ENCODE measurements at places on chromosomes 2 and 18. TPM values are rescaled to one million over a fixed set of nuclear protein-coding genes. Genes with fewer than 3 reads are reported as not detected.

GRCh38 chr2:213296270-213296669, 12.0 kb downstream of the SPAG16 start:
- no peak for DNase-seq

DNA sequence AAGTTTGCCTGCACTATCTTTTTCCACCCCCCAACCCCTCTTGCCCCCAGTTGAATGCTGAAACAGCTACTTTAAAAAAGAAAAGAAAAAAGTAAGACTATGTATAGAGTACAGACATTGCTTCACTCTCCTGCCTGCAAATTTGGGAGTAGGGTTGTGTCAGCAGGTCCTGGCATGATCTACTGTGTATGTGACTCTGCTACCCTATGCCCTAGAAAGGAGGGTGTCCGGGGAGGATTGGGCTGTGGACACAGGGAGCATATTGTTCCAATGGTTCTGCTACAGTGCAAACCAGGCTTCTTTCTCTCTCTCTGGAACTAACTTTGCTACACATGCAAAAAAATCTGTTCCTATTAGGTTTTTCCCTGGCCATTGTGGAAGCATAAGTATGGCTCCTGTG, 9.9 kb upstream of the ZEB2 start:
- DNase-seq: no peak

DNA sequence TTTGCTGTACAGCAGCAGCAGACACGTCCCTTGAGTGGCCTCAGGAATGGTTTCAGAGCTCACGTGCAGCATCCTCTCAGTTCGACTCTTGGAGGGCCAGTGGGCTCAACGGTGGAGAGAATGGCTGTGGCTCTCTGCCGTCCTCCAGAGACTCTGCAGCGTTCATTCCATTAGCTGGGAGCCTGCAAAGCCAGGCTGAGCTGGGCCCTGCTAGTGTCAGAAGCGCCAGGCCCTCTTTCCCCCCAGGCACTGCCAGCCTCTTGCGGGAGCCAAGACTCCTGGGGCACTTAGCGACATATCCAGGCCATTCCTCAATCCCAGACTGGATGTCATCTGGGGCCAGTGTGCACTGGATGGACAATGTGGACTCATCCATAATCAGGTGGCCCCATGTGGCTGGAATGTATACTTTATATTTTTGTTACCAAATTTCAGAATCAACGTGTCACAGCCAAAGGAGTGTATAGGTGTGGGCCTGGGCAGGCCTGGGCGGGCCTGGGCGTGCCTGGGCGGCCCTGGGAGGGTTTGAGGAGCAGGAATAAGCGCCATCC, 125.1 kb upstream of the EPAS1 start:
- DNase-seq: no peak

DNA sequence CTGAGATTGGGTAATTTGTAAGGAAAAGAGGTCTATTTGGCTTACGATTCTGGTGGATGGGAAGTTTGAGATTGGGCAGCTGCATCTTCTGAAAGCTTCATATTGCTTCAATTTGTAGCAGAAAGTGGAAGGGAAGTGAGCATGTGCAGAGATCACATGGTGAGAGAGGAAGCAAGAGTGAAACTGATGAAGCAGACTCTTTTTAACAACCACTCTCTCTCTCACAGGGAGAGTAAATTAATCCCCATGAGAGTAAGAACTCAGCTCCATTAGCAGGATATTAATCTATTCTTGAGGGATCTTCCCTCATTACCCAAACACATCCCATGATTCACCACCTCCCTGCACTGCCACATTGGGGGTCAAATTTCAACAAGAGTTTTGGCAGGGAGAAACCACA, 298.5 kb upstream of the CELF4 start:
- no peak for DNase-seq

- no peak for DNase-seq
These were observed 138.5 kb downstream of the MEIS1 start for GRCh38 chr2:66573416-66573815.

DNA sequence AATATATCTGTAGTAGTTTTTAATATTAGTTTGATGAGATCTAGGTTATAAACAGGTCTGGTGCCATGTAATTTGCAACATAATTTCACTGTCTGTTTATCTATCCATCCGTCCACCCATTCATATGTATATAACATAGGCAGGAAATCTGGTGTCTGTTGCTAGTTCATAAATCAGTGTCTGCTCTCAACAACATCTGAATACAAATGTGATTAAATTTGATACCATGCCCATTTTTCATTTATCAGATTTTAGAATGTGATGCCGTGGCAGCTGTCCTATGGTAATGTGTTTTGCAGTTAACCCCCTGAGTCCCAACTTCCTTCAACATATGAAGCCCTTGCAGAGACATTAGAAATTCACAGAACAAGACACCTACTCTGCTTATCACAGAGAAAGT, 228.4 kb downstream of the CMPK2 start:
- DNase-seq: no peak

- DNase-seq: peak; percentile 94
These were observed at the start of gene CYBRD1 for GRCh38 chr2:171522052-171522787. TSS of gene CYBRD1 (plus strand) at chr2:171522474. CDS start at chr2:171522546, 72 bp downstream.

GRCh38 chr2:168120730-168121129, 126.7 kb downstream of the STK39 start:
- DNase-seq: no peak

GRCh38 chr18:48441405-48441881, 32.3 kb upstream of the ZBTB7C start:
- DNase-seq: no peak

GRCh38 chr2:209808521-209808920, 36.9 kb downstream of the UNC80 start:
- DNase-seq: no peak

GRCh38 chr18:2027016-2027415, 544.3 kb downstream of the METTL4 start:
- DNase-seq: no peak

DNA sequence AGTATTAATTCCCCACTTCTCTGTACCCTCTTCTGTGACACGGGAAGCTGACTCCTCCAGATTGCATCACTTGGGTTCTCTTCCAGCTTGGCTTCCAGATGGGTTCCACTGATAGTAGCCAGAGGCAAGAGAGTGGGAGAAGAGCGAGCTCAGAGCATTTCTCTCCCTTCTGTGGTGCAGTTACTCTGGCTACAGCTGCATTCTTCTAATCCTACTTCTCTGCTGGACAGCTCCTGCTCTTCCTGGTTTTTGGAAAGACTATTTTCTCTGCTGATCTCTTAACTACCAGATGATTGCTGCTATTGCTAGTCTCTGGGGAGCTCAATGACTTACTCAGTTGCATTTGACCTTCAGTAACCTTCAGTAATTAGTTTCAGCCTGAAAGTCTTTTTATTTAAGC, 187.5 kb upstream of the MAP2 start:
- DNase-seq: no peak

- DNase-seq: no peak
These were observed 10.8 kb upstream of the COX7A2L start for GRCh38 chr2:42371611-42372473.

GRCh38 chr2:121362774-121363173, 77.8 kb upstream of the TFCP2L1 start:
- no peak for DNase-seq

DNA sequence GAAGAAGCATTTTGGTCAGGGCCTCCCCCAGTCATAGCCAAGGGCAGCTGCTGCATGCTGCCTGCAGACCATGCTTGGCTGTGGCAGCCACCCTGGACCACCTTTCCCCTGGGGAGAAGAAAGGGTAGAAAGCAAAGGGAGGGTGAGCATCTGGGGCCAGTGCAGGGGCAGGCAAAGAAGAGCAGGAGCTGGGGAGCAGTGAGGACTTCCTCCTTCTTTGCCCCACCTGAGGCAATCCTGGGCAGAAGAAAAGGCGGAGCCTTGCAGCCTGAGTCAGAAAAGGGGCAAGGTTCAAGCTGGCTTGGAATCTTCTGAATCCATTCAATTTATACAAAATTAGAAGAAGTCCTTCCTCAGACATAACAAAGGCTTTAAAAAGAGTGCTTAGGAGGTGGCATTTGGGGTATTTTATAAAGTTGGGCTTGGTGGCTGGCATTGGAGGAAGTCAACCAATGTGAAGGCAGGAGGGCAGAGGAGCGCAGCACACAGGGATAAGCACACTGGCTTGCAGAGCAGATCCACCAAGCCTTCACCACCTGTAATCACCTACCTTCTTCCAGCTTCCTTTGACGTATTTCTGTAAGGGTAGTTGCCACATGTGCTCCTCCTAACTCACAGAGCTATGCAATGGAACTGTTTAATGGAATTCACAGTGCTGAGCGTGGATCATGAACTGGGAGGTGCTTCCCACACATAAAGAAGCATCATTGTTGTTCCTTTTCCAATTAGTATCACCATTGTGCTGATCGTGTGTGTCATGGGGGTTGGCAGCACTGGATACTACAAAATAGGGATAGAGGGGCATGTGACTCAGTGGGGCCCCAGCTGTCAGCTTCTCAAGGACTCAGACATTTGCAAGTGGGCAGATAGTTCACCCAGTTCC, 154.4 kb upstream of the EPAS1 start:
- DNase-seq: no peak

DNA sequence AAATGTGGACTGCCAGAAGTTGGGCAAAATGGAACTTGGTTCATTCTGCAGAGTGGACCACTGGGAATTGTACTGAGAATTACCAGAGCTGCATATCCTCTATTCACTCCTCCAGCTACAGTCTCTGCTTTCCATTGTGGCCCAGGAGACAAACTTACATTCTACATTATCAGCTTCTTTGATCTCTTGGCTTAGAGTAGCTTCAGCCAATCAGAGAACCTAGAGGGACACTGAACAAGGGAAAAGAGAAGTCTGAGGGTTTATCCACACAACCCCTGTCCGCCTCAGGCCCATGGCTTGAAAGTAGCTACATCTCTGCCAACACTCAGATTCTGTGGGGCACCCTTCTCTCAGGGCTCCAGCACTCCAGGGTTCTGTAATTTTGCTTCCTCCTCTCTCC, 251.1 kb downstream of the TRIB2 start:
- DNase-seq: no peak

DNA sequence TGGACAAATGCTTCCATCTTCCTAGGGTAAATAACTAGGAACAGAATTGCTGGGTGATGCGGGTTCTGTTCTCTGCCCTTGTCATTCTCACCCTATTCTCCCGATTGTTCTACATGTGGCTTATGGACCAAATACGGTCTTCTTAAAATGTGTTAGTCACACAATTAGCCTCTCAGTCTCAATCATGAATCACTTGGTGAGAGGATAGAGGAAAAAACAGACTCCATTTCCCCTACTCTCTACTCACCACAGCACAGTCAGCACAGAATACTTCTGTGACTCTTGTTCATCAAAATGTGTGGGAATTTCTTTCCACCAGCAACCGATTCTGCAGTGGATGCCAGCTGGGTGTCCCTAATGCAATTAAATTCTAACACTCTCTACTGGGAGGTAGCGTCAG, 125.2 kb downstream of the SH3BP4 start:
- no peak for DNase-seq

GRCh38 chr2:235148201-235149170, 196.7 kb downstream of the SH3BP4 start:
- DNase-seq: no peak

DNA sequence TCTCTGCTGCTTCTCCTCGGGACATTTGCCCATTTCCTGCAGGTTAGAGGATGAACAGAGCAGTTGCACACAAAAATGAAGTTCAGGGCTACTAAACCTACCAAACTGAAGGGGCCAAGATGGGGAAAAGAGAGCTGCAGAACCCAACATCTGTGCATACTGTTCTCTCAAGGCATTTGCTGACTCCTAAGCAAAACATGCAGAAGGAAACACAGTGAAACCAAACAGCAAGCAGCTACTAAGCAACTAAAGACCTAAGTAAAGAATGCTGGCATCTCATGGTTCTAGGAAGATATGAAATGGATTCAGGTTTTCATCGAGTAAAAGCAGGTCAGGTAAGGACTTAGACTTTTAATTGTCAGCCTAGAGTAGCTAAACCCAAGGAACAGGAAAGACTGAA, 111.9 kb upstream of the SYT4 start:
- DNase-seq: no peak

- DNase-seq: no peak
These were observed 274.4 kb upstream of the HDAC4 start for GRCh38 chr2:239674981-239675825.

SP5 gene
- total RNA-seq: 5.1 TPM

ARHGAP28 gene
- 16.6 TPM for total RNA-seq

SERPINB3 gene
- total RNA-seq: not detected

AP1S3 gene
- total RNA-seq: 23.4 TPM

MAL gene
- total RNA-seq: 13.6 TPM

TMEM198 gene
- 2.9 TPM for total RNA-seq

AFF3 gene
- 42.0 TPM for total RNA-seq

RAB6C gene
- total RNA-seq: not detected

GPR155 gene
- total RNA-seq: 6.9 TPM

REG3G gene
- not detected for total RNA-seq

IL1R2 gene
- 195 TPM for total RNA-seq

ACADL gene
- 17.0 TPM for total RNA-seq

HYCC2 gene
- total RNA-seq: 37.9 TPM

GKN1 gene
- total RNA-seq: not detected

OSR1 gene
- 41.5 TPM for total RNA-seq

TLX2 gene
- total RNA-seq: not detected

TMEM200C gene
- total RNA-seq: 1.9 TPM

PPIG gene
- total RNA-seq: 40.8 TPM

CPO gene
- total RNA-seq: 0.37 TPM

ALK gene
- total RNA-seq: 0.65 TPM

NEU2 gene
- total RNA-seq: not detected

Data from left lung (tissue), 14 donors.